ENCODE measurements at places on chromosomes 11 and 22.

DNA sequence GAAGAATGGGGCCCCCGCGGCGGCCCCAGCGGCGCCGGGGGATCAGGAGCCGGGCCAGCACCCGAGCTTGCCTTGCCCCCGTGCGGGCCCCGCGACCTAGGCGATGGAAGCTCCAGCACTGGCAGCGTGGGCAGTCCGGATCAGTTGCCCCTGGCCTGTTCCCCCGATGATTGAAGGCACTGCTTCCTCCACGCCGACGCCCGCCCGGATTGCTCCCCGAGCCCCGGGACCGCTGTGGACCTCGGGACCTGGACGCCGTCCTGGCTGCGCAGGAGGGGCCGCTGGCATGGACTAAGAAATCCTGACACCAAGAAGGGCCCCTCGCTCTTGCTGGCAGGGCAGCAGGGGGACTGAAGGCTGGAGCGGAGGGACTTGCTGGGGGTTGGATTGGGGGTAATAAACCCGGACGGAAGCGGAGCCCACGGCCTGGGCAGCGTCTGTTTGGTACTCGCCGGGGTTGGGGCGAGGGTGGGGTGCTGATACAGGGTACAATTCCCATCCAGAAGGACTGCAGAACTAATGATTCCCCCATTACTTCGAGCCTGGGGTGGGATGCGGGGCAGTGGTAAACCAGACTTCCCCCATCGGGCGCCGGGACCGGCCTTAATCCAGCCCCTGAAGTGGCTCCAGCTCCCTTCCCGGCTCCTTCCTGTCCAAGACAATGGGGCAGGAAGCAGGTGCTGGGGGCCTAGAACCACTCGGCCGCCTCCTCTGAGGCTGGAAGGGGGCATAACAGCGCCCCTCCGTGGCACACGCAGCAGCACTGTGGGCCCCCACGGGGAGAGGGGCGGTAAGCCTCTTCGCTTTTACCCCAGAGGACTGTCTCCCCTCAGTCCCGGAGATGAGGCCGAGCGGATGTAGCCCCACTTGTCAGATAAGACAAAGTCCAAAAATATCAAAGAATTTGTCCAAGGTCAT is 1.0 kb downstream of the CCDC85B start:
- no peak for DNase-seq

DNA sequence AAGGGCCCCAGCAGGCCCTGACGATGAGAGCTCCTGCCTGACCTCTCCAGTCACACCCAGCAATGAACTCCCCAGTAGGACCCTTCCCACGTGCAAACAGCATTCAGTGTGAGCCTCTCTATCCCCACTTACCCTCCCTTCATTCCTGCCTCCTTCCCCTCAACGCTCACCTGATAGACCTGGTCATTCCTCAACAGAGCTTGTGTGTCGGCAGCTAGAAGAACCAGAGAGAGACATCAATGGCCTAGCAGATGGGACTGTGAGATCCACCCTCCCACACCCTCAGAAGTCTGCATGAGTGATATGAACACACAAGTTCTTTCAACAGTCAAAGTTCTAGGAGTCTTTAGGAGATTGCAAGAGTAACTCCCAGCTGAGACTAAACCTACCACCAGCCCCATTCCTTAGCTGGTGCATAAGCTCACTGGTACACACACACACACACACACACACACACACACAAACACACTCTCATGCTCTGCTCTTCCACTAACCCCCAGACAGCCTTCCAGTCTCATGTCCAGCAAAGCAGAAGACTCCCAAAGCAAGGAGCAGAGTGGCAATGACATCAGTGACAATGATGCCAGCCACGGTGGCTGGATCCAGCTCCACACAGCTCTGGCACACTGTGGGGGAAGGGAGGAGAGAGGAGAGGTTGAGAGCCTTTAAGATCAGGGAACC is 3.1 kb downstream of the CD3D start:
- DNase-seq, result no peak

DNA sequence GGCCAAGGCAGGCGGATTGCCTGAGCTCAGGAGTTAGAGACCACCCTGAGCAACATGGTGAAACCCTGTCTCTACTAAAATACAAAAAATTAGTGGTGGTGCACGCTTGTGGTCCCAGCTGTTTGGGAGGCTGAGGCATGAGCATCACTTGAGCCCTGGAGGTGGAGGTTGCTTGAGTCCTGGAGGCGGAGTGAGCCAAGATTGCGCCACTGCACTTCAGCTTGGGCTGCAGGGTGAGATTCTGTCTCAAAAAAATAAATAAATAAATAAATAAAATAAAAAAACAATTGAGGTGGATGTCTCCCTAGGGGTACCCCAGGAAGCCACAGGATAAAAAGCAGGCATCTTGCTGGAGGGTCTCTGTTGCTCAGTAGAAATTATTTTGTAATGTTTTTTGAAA is 14.1 kb downstream of the PTPRJ start:
- DNase-seq, result no peak

DNA sequence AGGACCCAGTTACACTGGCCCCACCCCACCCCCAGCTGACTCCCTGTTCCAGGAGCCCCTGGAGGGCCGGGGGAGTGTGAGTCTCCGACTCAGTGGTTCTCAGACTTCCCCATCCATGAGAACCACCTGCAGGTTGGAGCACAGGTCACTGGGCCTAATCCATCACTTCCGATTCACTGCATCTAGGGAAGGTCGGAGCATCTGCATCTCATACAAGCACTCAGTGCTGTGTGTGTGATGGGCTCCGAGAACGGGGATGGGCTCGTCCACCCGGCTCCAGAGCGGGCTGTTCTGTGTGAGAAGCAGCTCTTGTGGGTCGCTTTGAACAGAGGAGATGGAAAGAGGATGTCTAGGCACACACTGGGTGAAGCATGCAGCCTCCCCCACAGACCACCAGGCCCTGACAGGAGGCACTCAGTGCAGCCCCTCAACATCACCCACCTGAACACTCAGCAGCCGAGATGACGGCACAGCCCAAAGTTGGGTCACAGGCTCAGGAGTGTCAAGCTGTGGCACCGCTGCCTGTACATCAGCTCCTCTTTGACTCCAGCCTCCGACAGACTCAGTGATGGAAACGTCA is 541.4 kb downstream of the BRD1 start:
- no peak for DNase-seq

DNA sequence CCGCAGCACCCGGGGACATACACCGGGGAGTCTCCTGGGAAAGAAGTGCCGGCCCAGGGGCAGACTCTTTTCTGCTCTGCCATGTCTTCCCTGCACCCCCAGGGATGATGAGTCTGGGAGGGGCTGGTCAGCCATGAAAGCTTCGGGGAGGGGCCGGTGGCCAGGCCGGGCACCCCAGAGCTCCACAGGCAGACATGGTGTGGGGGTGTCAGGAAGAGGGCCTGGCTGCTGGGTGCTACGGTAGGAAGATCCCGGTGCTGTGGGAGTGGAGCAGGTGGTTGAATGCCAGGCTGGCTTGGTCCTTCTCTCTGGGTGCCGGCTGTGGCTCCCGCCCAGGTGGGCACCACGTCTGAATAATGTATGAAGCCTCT is 17.4 kb downstream of the LSP1 start:
- DNase-seq, result no peak
